ENCODE measurements at places on chromosomes 5 and 9. TPM values are rescaled to one million over a fixed set of nuclear protein-coding genes. Genes with fewer than 3 reads are reported as not detected.

Gene GRM6
- total RNA-seq: under 0.01 TPM

GRCh38 chr9:20997503-20998076, 33.9 kb downstream of the HACD4 start:
- no peak for DNase-seq

DNA sequence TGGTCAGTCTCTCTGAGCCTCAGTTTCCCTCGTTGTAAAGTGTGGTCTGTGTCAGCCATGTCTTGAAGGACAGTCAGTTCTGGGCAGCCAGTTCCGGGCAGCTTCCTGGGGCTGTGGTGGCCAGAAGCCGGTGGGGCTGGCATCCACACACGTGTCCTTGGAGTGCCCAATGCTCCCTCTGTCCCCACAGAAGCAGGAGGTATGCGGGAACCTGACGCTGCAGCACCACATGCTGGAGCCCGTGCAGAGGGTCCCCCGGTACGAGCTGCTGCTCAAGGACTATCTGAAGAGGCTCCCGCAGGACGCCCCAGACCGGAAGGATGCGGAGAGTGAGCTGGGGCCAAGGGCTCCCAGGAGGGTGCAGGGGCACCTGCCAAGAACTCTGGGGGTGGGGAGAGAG, 48.4 kb upstream of the SUSD3 start:
- DNase-seq: no peak

GRCh38 chr5:24177821-24178220, 467.0 kb downstream of the CDH10 start:
- DNase-seq: no peak

DNA sequence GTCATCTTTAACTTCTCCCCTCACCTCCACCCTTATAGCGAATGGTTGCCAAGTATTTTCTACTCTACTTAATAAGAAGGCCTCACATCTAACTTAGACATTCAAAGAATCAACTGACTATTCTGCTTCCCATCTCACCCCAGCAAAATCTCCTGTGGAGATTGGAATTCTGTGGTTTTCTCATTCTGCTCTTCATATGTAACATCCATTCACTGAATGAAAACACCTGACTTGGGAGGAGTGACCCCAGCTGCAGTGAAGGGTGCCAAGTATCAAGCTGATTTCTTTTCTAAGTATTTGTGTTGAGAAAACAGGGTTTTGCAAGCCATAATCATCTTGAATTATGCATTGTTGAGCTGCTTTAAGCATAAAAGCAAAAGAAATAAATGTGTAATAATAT, 42.5 kb upstream of the TAF1L start:
- DNase-seq: no peak

GRCh38 chr5:10704949-10705621, 55.9 kb downstream of the DAP start:
- DNase-seq: no peak
